Stimulated activated CD8-positive, alpha-beta memory T cell treated with anti-CD3 and anti-CD28 coated beads, Interleukin-7, amount 100 ng/mL, for 1 hour (primary cell): ENCODE measurements at places on chromosomes 5 and 9.

DNA sequence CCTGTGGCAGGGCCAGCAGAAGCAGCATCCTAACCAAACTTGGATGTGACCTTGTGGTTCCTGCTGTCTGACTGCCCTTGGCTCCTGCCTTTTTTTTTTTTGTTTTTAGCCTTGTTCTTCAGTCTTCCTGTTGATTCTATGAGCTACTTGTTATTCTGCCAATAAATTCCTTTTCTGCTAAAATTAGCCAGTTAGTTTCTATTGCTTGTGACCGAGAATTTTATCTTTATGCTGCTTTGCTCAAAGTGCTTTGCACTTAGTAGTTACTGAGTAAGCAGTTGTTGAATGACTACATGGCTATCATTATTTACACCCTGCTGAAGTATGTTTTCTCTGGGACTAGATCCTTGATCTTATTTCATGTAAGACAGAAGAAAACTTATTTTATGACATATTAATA lies 20.8 kb upstream of the ATG10 start:
- no peak for DNase-seq

GRCh38 chr5:179699616-179700237 lies 960 bp downstream of the CANX start:
- DNase-seq: no peak

DNA sequence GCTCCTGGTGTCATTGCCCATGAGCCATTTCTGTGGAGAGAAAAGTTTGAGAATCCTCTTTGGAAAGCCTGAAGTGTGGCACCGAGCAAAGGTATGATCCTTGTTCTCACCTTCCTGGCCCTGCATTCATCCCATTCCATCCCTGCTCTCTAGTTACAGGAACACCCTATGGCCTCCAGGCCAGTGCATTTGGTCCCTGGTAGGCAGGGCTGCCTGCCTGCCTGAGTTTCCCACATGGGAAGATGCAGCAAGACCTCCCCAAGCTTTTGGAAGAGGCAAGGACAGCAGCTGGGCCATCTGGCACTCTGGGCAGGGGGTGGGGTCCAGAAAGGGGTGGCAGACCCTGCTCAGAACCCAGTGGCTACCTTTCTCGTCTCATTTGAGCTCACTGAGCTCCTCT lies 24.5 kb downstream of the IGIP start:
- no peak for DNase-seq

GRCh38 chr9:112408819-112409218 lies 28.9 kb downstream of the HSDL2 start:
- DNase-seq: no peak

- DNase-seq: no peak
Observed at GRCh38 chr9:37988041-37988440, 81.0 kb downstream of the SHB start.

DNA sequence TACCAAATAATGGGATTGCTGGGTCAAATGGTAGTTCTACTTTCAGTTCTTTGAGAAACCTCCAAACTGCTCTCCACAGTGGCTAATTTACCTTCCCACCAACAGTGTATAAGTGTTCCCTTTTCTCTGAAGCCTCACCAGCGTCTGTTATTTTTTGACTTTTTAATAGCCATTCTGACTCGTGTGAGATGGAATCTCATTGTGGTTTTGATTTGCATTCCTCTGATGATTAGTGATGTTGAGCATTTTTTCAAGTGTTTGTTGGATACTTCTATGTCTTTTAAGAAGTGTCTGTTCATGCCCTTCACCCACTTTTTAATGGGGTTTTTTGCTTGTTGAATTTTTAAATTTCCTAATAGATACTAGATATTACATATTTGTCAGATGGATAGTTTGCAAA lies 28.4 kb upstream of the SUSD1 start:
- DNase-seq: no peak

DNA sequence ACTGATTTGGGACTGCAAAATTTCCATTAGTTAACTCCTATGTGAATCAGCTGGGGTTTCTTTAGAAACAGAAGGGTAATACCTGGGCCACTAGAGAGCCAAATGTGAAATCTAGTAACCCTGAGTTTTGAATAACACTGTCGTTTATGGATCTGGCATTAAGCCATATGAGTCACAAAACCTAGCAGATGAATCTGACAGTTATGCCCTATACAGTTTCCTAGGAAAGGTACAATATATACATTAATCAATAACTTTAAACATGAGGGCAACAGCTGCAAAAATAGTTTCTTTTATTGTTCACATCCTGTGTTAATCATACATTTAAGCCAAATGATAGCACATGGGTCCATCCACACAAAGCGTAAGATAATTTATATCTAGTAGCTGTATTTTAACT lies 56.9 kb downstream of the PAM start:
- no peak for DNase-seq

DNA sequence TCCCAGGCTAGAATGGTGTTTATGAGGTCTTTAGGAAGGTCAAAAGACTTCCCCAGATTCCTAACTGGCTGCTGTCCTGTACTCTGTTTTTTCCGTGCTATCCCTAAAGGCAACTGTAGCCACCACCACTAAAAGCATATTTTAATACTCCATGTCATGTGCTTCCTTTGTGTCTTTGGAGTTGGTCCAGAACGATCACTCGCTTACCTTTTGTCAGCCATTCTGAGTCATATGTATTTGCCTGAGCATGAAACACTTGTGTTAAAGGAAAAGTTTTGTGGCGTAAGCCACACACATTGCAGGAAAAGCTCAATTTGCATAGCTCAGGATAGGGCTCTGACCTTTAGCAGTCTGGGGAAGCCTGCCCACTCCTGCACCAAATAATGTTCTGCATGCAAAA lies 299.6 kb downstream of the NTRK2 start:
- no peak for DNase-seq

DNA sequence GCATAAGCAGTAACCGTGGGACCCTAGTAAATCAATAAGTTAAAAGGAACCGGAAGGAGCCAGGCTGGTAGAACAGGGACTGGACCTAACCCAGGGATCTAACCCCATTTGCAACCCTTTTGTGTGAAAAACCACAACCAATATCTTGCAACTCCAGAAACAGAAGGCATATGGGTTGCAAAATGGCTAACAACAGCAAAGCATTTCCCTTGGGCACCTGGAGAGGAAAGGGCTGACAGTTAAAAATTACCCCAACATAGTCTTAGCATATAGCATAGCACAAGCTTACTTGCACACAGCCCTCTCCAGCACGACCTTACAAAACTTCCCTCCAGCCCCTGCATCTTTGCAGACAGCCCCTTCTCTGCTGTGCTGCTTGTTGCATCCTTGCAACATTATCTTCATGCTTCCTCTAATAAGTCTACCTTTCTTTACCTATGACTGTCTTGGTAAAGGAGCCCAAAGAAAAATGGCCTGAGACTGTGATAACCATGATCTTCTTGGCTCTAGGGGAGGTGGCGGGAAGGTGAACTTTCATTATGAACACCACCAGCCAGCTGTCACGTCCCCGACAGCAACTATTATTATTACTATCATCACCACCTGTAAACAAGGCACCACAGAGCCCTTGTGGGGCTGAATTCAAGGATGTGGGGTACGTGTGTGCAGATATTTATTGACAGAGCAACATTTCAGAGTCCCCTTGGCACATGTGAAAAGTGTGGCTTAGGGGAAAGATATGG lies 49.8 kb downstream of the PRRC1 start:
- DNase-seq: no peak

GRCh38 chr9:127067603-127068220 lies 54.7 kb downstream of the ANGPTL2 start:
- DNase-seq: no peak

DNA sequence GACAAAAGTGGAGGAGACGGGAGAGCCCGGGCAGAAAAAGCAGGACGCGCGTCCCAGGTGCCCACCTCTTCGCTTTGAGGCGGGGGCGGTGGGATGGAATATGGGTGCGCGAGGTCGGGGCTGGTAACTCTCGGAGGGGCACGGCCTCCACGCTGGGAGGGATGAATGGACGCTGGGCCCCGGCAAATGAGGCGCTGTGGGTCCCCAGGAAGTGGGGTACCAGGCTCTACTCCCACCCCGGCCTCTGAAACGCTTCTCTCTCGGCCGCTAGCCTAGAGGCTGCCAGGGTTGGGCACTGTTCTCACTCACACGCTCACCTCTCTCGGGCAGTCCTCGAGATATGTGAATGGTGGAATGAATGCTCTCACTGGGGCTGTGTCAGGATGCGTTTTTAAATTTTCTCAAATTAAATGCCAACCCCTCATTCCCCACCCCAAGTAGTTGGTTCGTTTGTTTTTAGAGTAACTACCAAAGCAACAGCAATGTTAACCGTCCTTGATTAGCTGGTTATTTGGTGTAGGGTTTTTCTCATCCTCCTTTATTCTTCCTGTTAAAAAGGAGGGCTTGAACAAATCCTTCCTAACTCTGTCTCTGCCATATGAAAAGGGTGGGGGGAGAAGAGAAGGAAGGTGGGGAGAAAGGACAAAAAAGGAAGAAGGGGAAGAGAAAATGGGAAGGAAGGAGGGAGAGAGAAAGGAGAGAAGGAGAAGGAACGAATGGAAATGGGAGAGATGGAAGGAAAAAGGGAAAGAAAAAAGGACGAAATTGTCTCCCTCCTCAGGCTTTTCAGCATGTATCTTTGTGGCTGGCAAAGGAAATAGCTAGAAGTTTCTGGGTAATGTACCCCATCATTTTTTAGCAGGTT lies 1.3 kb upstream of the EBF1 start:
- no peak for DNase-seq

GRCh38 chr9:130054325-130054786 lies 650 bp downstream of the GPR107 start:
- no peak for DNase-seq

GRCh38 chr9:28439688-28440087 lies 866.4 kb upstream of the C9orf72 start:
- no peak for DNase-seq
